NCI-H2029 (cell line): ENCODE measurements at places on chromosomes 11 and 22.

DNA sequence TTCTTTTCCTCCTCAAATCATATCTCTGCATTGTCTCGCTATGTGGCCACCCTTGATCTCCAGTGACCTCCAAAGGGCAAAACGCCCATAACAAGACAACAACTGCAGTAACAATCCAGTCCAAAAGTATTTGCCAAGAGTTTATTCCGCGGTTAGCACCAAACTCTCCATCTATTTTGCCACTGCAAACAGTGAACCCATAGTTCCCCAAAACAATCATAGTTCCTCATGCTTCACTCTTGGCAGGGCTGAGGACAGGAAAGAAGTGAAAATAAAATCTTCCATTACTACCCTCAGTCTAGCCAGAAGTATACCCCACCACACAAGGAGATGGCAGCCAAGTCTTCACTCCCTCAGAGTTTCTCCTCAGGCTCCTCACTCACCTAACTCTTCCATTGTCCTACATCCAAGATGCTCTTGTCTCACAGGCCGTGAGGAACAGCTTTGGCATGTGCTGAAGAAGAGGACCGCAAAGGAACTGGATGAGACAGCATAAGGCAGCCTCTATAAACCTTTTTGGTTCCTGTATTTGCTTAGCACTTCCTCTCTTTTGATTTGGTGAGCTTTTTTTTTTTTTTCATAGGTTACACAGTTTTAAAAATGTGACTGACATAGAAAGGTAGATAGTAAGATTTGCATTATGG, at the start of gene LPXN:
TSS of gene LPXN (minus strand) at position 480 of the 644 bp plus-strand sequence. CDS start at position 396, 84 bp downstream.
- no peak for DNase-seq

GRCh38 chr22:26952451-26953011, 295.1 kb downstream of the MIAT start:
- no peak for DNase-seq

- DNase-seq = peak; percentile 10
These were observed 21.7 kb downstream of the KIAA0930 start for GRCh38 chr22:45218976-45219375.

GRCh38 chr22:50621356-50621880, 6.5 kb downstream of the ARSA start:
- DNase-seq = no peak

GRCh38 chr11:63022441-63022840, 6.8 kb upstream of the SLC22A8 start:
- no peak for DNase-seq

- no peak for DNase-seq
These were observed 8.5 kb upstream of the MYO7A start for GRCh38 chr11:77119531-77119936.

- DNase-seq = no peak
These were observed 14.4 kb upstream of the BRSK2 start for GRCh38 chr11:1375161-1375954.

DNA sequence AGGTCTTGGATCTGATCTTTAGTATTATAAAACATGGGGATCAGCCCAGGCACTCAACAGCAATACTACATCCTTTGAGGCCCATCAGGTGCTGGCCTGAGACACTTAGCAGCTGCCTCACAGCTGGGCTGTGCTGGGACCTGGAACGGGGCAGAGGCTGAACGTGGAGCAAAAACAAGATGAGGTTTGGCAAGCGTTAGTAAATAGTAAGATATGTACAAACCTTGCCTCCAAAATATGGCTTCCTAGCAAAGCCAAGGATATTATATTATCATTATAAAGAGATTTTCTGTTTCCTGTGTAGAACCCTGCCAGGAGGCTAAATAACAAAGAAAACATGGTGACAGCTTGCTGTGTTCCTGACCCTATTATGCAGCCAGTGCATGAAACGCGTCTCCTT, 60.0 kb upstream of the SPON1 start:
- DNase-seq = no peak

DNA sequence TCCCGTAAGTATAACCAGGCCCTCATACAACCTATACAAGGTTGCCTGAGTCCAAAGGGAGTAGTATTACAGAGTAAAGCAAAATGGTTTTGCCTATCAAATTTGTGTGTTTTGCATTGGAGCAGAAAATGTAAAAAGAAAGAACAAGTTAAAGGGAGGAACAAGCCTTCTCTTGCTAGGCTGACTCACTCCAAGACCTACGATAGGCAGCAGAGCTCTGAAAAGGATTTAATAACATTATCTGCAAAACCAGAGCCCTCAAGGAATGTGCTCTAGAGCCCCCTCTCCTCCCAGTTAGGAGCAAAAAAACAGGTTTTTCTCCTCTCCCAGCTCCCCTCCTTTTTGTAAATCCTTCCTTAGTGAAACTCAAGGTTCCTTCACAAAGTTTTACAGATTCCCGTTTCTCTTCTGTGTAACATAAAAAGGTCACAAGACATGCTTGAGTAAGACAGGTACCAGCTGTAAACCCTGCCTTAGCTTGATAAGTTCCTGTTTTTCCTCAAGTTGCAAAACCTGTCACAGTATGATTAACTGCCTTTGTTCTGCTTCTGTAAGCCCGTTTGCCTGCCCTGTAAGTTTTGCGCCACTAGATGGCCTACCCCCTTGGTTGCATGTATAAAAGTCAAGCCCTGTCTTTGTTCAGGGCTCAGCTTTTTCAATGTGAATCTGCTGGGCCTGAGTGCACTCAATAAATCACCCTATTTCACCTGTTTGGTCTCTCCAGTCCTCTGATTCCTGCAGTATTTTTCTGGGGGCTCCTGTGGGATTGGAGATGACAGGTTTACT, 498.2 kb downstream of the KCNA4 start:
- DNase-seq = no peak

DNA sequence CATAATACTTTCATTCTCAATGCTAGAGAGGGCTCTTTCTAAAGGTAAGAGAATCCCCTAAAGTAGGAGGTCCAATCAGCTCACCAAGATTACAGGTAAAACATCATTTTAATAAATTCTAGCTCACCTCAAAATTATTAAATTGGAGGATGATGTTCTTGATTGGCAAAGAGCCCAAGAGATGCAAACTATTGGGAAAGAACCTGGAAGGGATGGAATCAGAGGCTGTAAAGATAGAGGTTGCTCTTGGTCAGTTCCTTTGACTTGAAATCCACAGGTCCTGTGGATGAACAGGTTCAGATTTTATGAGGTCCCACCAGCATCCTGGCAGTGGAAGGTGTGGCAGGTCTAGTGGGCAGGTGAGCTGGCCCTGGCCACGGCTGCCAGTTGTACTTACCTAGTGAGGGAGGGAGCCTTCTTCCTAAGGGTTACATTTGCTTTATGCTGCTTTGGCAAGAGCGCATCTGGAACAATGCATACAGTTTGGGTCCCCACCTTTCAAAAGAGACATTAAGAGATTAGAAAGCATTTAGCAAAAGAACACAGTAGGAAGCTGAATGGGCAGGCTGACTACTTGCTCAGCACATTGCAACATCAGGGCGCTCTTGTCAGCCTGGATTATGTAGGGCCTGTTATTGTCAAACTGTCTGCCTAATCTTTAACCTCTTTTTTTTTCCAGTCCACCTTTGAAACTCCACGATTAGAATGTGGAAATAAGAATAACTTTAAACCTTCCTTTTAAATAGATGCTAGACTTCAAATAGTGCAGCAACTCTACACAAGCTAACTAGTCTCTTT, 97.0 kb downstream of the RDX start:
- DNase-seq = no peak

DNA sequence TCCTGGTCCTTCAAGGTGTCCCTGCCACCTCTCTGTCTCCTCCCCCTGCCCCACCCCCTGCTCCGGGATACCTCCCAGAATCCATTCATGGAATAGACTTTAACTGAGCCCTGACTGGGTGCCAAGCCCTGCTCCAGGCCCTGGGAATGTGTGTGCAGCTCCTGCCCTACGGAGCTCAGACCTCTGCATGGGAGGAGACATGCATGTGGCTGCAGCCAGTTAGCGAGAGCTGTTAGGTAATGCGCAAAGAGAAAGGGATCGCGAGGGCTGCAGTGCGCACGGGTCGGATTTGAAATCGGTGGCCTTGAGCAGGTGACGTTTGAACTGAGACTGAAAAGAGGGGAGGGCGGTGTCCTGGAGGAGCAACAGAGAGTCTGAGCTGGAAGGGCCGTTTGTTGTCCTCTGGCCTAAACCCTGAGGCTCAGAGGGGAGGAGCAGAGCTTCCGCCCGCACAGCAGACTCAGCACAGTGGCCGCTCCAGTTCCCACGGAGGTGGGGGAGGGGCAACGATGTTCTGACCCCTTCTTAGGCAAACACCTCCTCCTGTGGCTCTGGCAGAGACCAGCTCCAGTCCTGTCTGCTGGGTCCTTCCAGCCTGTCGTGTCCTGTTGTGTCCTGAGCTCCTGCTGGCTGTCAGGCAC, 19.8 kb upstream of the LRRC10B start:
- peak; percentile 92 for DNase-seq

- DNase-seq = no peak
These were observed 510.2 kb downstream of the METTL15 start for GRCh38 chr11:28618416-28618815.

- DNase-seq = no peak
These were observed 20.5 kb downstream of the COA4 start for GRCh38 chr11:73856031-73856567.

DNA sequence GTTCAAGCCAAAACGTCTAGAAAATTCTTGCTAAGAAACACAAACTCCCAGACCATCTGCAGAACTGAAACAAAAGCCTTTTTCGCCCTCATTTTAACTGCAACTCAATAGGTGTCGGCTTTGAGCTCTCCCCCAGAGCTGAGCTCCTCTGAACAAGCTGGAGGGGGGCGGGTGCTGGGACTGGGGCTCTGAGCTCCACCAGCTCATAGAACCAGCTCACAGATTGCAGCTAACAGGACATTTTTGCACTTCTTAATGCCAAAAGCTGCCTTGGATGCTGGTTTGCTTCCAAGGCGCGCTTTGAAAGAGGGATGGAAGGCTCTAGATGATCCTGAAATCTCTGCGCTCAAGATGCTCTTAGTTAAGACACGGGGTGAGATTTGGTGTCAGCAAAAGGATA, 6.0 kb upstream of the YWHAH start:
- DNase-seq = no peak

DNA sequence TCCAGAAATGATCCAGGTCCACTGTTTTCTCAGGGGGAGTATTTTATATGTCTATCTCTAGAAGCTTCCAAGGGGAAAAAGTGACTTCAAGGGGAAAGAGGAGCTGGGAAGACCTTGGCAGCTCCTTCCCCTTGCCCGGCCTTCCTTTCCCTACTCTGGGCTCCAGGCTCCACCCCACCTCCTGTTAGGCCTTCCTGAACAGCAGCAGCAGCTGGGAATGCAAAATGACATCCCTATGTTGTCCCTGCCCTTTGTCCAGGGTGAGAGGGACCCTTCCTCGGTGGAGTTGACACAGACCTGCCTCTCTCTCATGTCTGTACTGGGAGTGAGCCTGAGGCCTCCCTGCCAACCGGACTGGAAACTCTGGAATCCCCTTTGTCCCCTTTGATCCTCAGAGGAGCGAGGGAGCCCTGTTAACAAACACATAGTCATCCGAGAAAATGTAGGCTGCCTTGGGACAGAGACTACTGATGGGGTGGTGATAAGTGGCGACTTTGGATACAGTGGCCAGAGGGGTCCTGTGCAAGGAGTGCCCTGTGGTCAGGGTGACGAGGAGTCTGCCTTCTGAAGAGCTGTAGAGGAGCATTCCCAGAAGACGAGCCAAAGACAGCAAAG, 9.0 kb upstream of the MALAT1 start:
- DNase-seq = no peak

- DNase-seq = peak; percentile 96
These were observed 50.2 kb downstream of the LIF start for GRCh38 chr22:30196141-30196879.

DNA sequence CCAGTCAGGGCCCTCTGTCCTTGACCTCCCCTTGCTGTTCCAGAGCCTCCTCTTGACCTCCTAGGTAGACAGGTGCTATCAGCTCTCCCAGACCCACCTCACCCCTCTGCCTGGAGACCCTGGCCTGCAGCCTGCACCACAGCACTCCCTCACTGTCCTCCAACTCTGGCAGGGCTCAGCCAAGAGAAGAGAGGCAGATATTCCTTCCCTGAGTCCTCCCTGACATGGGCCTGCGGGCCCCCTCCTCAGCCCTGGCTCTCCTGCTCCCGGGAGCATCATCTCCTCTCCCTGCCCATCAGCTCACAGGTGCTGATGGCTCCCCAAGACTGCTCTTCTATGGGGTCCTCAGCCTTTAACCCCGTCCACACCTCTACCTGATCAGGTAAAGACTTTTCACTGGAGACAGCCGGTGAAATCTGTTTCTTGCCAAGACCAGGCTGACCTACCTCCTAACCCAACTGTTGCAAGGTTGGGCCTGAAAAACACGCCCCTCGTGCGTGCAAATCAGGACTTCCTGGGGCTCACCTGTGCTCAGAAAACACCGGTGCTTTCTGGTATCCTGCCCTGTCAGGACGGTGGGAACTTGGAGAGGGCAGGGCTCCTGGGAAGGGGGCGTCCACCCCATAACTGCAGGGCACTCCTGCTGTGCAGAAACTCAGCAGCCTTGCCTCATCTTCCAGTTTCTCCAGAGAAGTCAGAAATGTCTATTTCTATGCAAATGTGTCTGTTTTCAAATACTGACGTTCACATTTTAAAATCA, 160.7 kb downstream of the SHANK2 start:
- no peak for DNase-seq

- DNase-seq = no peak
These were observed 31.7 kb downstream of the FAM181B start for GRCh38 chr11:82701847-82702520.

GRCh38 chr11:120235024-120235628, 4.8 kb upstream of the POU2F3 start:
- DNase-seq = peak; percentile 71

DNA sequence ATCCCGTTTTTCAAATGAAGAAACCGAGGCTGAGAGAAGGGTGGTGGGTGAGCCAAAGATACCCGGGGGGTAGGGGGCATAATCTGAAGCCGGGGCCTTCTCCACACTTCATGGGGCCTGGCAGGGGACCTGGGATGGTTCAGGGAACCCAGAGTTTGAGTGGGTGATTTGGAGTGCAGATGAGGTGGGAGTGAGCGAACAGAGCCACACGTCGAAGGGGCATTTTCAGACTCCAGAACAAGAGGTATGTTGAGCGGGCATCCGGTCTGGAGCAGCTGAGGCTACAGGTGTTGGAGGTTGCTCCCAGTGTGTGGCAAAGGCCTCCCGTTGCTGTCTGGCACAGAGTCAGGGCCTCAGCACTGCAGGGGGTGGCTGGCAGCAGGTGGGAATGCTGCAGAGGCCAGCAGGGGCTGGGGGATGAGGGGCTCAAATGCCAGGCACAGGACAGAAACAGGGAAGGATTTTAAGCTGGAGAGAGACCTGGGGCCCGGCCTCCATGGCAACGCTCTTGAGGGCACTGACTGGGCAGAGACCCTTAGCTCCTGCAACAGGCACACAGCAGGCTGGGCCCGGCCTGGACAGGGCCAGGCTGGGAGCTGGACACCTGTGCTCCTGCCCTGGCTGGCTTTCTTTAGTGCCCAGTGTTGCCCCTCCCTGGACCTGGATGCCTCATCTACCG, 46.2 kb downstream of the WNT11 start:
- peak; percentile 27 for DNase-seq
